ENCODE measurements at places on chromosomes 16 and 17.

DNA sequence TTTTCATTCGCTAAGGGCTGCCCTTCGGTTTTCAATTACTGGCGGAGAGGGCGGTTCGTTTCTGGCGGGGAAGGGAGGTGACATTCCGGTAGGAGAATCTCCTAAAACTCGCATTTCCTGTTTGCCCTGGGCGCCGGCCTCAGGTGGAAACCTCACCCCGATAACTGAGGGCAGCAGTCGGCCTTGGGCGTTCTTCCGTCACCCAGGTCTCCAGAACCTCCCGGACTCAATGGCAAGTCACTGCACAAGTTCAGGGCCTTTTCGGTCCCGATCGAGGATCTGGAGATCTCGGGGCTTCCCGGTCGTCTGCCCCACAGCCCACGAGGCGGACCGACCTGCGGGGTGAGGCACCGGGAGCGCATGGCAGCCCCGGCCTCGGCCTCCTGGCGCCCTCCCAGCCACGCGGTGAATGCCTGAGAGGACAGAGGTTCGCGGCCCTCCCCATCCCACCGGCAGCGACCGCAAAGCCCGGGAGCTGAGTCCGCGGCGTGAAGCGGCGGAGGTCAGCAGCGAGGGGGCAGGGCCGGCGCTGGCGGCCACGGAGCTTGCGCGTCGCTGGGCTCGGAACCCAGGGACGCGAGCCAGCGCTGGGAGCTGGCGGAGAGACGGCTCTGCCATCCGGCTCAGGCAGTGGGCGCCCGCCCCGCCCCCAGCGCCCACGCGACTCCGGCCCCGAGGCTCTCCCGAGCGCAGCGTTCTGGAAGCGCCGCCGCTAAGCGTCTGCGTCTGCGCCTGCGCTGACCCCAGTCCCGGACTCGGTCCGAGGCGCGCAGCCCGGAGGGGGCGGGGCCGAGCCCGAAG is 58.4 kb downstream of the SRL start:
- DNase-seq = peak; percentile 74

DNA sequence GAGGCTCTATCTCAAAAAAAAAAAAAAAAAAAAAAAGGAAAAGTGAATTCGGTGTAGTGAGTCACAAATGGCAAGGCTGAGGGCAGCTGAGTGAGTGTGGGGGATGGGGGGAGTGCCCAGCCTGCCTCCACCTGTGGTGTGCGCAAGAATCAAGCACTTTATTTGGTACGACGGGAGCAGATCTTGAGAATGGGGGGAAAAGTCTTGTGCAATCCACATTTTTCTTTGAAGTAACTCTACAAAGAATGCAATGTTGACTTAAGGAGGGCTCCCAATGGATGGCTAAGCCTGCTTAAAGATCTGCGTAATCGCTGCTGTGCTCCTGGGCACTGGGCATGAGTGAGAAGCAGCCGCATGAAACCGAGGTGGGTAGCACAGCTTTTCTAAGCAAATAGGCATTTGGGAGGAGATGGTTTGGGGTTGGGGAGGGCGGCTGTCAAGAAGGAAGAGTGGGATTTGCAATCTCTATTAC is 28.2 kb downstream of the ATP2C2 start:
- no peak for DNase-seq

- no peak for DNase-seq
Observed at GRCh38 chr16:79929260-79929965, 328.9 kb upstream of the MAF start.

GRCh38 chr17:51801626-51802025 is 356.9 kb downstream of the CA10 start:
- DNase-seq = no peak

DNA sequence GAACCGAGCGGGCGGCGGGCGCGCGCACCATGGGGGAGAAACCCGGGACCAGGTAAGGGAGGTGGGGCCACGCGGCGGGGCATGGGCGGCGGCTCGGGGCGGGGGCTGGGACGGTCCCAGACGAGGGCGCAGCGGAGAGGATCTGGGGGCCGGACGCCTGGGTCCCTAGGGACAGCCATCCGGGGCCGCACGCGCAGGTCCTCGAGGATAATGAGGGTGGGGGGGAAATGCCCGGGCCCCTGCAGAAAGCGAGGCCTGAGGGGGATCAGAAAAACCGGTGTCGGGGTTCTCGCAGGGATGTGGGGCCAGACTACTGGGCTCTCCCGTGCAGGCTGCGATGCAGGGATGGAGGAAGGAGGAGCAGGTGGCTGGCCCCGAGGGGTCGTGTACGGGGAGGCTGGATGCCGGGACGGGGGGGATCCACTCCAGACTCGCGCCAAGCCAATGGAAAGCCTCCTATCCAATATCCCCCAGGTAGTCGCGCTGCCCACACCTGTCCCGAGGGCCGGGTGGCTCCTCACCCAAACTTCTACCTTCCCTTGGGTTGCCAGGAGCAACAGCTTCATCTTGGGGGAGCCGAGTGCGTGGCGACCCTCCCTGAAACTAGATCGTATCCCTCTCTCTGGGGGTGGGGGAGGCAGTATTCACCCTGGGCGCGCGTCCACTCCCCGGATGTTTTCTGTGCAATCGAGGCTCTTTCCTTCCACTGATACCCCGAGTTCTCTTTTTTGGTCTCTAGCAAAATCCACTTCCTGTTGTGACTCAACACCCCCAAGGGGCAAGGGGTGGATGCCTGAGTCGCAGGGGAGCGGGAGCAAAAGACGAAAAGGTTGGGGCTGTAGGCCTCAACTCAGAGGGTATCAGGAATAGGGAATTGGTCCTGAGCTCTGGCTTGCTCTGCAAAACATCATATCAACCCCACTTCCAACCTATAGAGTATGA is 532 bp downstream of the ARRB2 start:
- DNase-seq = peak; percentile 30

DNA sequence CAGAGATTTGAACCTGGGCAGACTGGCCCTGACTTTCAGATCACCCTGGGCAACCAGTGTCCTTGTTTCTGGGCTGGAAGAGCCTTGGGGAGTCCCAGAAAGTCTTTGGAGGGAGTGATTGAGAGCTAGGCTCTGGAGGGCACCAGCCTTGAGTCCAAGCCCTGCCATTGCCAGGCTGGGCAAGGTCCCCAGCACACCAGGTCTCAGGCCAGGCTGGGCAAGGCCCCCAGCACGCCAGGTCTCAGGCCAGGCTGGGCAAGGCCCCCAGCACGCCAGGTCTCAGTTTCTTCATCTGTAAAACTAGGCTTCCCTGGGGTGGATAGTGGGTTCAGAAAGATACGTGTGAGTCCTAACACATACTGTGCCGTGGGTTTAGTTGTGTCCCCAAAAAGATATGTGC is 135.0 kb downstream of the IRF8 start:
- no peak for DNase-seq

- no peak for DNase-seq
Observed at GRCh38 chr17:77137111-77137510, 3.7 kb upstream of the SEC14L1 start.

DNA sequence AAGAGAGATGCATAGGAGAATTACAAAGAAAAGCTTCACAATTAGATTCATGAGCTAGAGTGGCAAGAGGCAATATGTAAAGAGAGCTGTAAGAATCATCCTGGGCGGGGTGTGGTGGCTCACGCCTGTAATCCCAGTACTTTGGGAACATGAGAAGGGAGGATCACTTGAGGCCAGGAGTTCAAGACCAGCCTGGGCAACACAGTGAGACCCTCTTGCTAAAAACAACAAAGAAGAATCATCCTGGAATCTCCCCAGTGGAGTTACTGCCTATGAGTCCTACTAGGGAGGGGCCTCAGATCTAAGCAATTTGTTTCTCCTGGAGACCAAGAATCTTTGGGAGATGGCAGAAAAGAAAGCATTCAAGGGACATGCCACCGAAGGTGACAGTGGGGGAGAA is 119.1 kb downstream of the HIC1 start:
- DNase-seq = no peak
